ENCODE measurements at places on chromosomes 12 and 14. TPM values are rescaled to one million over a fixed set of nuclear protein-coding genes. Genes with fewer than 3 reads are reported as not detected.

The GPR162 gene
- total RNA-seq: 2.4 TPM

The STON2 gene
- 6.2 TPM for total RNA-seq

The LRFN5 gene
- not detected for total RNA-seq

The TSPAN19 gene
- not detected for total RNA-seq

The C12orf50 gene
- total RNA-seq: not detected

The IL31 gene
- total RNA-seq: not detected

The ATP5MC2 gene
- 270 TPM for total RNA-seq

The FGD4 gene
- 28.3 TPM for total RNA-seq

The GPD1 gene
- 0.24 TPM for total RNA-seq

The REM2 gene
- total RNA-seq: 0.98 TPM

The FSCB gene
- not detected for total RNA-seq

The SYNDIG1L gene
- total RNA-seq: 0.52 TPM

The KRT79 gene
- total RNA-seq: 0.28 TPM

The DDX23 gene
- 108 TPM for total RNA-seq

The DNAJC22 gene
- total RNA-seq: 4.7 TPM

The NID2 gene
- not detected for total RNA-seq

The SLC6A15 gene
- not detected for total RNA-seq

The SEC23A gene
- total RNA-seq: 42.0 TPM

Measured in PC-9 (cell line).